CD8-positive, alpha-beta memory T cell (primary cell): ENCODE measurements at places on chromosomes 2 and 18. TPM values are rescaled to one million over a fixed set of nuclear protein-coding genes. Genes with fewer than 3 reads are reported as not detected.

GRCh38 chr2:227125506-227125905 lies 38.5 kb downstream of the COL4A4 start:
- no peak overlapping the region for H3K27ac ChIP-seq
- H3K36me3 ChIP-seq = no peaks in the 10 kb centered on the region
- H3K4me3 ChIP-seq = no peak overlapping the region
- peaks cover 4% of the 10 kb centered on the region for H3K27me3 ChIP-seq
- no peak for DNase-seq

DNA sequence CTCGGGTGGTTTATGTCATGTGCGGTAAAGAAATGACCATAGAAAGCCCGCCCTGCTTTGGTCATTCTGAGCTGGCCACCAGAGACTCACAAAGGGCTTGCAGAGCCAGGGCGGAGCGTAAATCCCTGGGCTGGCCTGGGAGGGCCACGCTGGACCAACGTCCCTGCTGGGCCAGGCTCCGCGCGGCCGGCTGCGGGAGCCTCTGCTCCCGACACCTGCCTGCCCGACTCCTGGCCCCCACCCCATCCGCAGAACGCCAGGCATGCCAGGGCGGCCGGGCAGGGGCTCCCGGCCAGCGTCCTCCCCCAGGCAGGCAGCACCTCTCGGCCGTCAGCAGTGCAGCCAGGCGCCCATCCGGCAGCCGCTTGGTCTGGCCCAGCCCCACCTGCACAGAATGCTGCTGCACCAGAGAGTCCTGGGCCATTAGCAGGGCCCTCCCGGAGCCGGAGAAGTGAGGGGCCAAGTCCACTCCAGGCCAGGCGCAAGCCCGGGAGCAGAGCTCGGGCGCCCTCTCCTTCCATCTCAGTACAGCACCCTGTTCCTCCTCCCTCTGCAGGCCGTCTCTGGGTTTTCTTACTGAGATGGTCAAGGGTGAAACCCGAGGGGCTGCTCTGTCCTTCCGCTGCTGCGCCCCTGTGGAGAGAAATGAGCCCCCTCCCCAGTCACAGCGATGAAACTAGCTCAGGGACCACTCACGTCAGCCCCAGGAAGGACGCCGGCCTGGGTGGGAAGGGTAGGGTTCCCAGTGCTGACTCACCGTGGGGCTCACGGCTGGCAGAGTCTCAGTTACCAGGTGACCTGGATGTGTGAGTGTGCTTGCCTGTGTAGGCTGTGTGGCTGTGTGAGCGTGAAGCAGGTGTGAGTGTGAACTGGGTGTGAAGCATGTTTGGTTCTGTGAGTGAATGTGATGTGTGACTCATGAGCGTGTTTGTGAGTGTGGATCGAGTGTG lies 83.3 kb downstream of the PTGR3 start:
- no peaks in the 10 kb centered on the region for H3K27me3 ChIP-seq
- no peak overlapping the region for H3K27ac ChIP-seq
- no peak overlapping the region for H3K4me3 ChIP-seq
- no peak for DNase-seq
- H3K36me3 ChIP-seq = no peaks in the 10 kb centered on the region
- no peaks in the 10 kb centered on the region for H3K4me1 ChIP-seq

GRCh38 chr2:236507393-236508085 lies 62.1 kb upstream of the ACKR3 start:
- H3K27ac ChIP-seq = no peak overlapping the region
- H3K4me3 ChIP-seq = peak overlapping the region; percentile 39
- no peaks in the 10 kb centered on the region for H3K27me3 ChIP-seq
- peaks cover 4% of the 10 kb centered on the region for H3K4me1 ChIP-seq
- H3K36me3 ChIP-seq = no peaks in the 10 kb centered on the region

- H3K27ac ChIP-seq = no peak overlapping the region
- H3K4me1 ChIP-seq = no peaks in the 10 kb centered on the region
- DNase-seq = no peak
Measured at GRCh38 chr2:120601566-120601965, 134.1 kb upstream of the GLI2 start.

- no peak overlapping the region for H3K27ac ChIP-seq
- H3K36me3 ChIP-seq = no peaks in the 10 kb centered on the region
- peaks cover 22% of the 10 kb centered on the region for H3K4me1 ChIP-seq
- no peaks in the 10 kb centered on the region for H3K27me3 ChIP-seq
Measured at GRCh38 chr2:232142049-232142448, 180.5 kb downstream of the DIS3L2 start.

DNA sequence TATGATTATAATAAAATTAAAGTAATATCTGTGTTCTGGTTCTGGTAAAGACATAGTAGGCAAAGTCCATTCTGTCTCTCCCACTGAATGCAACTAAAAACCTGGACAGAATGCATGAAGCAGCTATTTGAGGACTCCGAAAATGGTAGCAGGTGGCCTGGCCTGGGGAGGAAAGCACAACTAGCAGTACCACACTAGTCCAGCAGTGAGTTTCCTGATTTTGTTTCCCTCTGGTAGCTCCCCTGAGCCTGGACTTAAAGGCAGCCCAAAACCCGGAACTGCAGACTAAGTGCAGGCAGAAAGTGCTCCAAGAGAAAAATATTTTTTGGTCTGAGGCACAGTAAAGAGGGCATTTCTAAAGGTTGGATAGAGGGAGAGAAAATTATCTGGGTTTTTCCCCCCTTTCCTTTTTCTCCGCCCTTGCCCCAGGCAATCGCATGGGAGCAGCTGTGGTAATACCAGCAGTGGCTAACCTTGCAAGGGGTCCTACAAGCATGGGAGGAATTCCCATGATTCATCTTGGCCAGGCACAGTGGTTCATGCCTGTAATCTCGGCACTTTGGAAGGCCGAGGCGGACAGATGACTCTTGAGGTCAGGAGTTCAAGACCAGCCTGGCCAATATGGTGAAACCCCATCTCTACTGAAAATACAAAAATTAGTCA lies 32.3 kb downstream of the ASXL2 start:
- no peak overlapping the region for H3K4me3 ChIP-seq
- no peak for DNase-seq
- H3K4me1 ChIP-seq = peaks cover 6% of the 10 kb centered on the region
- H3K36me3 ChIP-seq = peaks cover 5% of the 10 kb centered on the region
- no peak overlapping the region for H3K27ac ChIP-seq
- H3K27me3 ChIP-seq = no peaks in the 10 kb centered on the region

- no peak overlapping the region for H3K4me3 ChIP-seq
- peaks cover 12% of the 10 kb centered on the region for H3K4me1 ChIP-seq
- no peak for DNase-seq
- peak overlapping the region; percentile 62 for H3K27ac ChIP-seq
- H3K27me3 ChIP-seq = no peaks in the 10 kb centered on the region
Measured at GRCh38 chr2:108594982-108595464, 60.8 kb downstream of the LIMS1 start.

- no peak for DNase-seq
- no peak overlapping the region for H3K27ac ChIP-seq
- H3K36me3 ChIP-seq = peaks cover 6% of the 10 kb centered on the region
- peaks cover 96% of the 10 kb centered on the region for H3K4me1 ChIP-seq
- H3K4me3 ChIP-seq = no peak overlapping the region
Measured at GRCh38 chr2:98505971-98506664, 61.5 kb downstream of the INPP4A start.

GRCh38 chr18:44041553-44041952 lies 639.1 kb upstream of the SETBP1 start:
- DNase-seq = no peak
- no peak overlapping the region for H3K4me3 ChIP-seq
- H3K4me1 ChIP-seq = no peaks in the 10 kb centered on the region
- H3K27ac ChIP-seq = no peak overlapping the region

- H3K27ac ChIP-seq = peak overlapping the region; percentile 45
- DNase-seq = peak; percentile 47
- peaks cover 10% of the 10 kb centered on the region for H3K4me1 ChIP-seq
- no peaks in the 10 kb centered on the region for H3K36me3 ChIP-seq
Measured at GRCh38 chr18:13136904-13137669, 81.5 kb upstream of the LDLRAD4 start.

GRCh38 chr2:179857236-179857635 lies 4.2 kb downstream of the ZNF385B start:
- H3K36me3 ChIP-seq = no peaks in the 10 kb centered on the region
- H3K4me1 ChIP-seq = no peaks in the 10 kb centered on the region
- peaks cover 3% of the 10 kb centered on the region for H3K27me3 ChIP-seq
- no peak for DNase-seq
- H3K4me3 ChIP-seq = no peak overlapping the region
- no peak overlapping the region for H3K27ac ChIP-seq

GRCh38 chr2:1418566-1418965 lies 5.3 kb downstream of the TPO start:
- H3K4me3 ChIP-seq = no peak overlapping the region
- H3K4me1 ChIP-seq = no peaks in the 10 kb centered on the region
- DNase-seq = no peak
- H3K36me3 ChIP-seq = no peaks in the 10 kb centered on the region
- no peaks in the 10 kb centered on the region for H3K27me3 ChIP-seq
- H3K27ac ChIP-seq = no peak overlapping the region

DNA sequence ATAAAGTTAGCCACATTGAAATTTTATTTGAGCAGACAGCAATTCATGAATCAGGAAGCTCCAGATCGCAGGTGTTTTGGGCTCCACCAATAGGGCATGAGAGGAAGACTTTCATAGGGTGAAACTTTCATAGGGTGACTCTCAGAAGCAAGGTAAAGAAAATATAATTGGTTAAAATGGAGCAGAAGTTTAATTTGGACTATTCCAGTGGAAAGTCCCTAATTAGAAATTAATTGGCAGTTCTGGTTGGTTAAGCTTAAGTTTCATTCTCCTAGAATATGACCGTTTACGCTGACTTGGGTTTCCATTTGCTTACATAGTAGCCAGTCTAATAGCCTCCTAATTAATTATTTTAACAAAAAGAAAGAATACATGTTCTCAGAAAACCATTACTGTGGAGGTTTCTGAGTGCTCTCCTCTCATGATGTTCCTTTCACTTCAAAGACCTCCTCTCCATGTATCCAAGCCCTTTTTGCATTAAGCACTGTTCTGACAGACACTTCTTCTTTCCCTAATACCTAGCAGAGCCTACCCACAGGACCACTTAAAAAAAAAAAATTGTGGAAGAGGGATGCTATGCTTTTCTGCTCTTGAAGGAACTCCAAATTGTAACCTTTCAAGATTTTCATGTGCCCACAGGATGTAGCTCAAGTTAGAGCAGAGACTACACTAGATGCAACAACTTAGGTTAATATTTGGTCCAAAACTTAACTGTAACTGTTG lies 99.1 kb downstream of the MREG start:
- H3K27me3 ChIP-seq = no peaks in the 10 kb centered on the region
- no peaks in the 10 kb centered on the region for H3K4me1 ChIP-seq
- no peak overlapping the region for H3K4me3 ChIP-seq
- no peak overlapping the region for H3K27ac ChIP-seq
- no peak for DNase-seq
- H3K36me3 ChIP-seq = no peaks in the 10 kb centered on the region

- H3K4me3 ChIP-seq = no peak overlapping the region
- H3K4me1 ChIP-seq = no peaks in the 10 kb centered on the region
- DNase-seq = no peak
- no peaks in the 10 kb centered on the region for H3K27me3 ChIP-seq
- no peaks in the 10 kb centered on the region for H3K36me3 ChIP-seq
- H3K27ac ChIP-seq = no peak overlapping the region
Measured at GRCh38 chr2:145798419-145798818, 1278.5 kb upstream of the ZEB2 start.

GRCh38 chr18:33282709-33283333 lies 157.7 kb downstream of the CCDC178 start:
- no peaks in the 10 kb centered on the region for H3K4me1 ChIP-seq
- no peaks in the 10 kb centered on the region for H3K27me3 ChIP-seq
- DNase-seq = no peak
- no peak overlapping the region for H3K27ac ChIP-seq
- no peaks in the 10 kb centered on the region for H3K36me3 ChIP-seq
- no peak overlapping the region for H3K4me3 ChIP-seq

- no peaks in the 10 kb centered on the region for H3K27me3 ChIP-seq
- no peaks in the 10 kb centered on the region for H3K4me1 ChIP-seq
- H3K4me3 ChIP-seq = no peak overlapping the region
- H3K36me3 ChIP-seq = no peaks in the 10 kb centered on the region
- no peak overlapping the region for H3K27ac ChIP-seq
Measured at GRCh38 chr2:167869200-167869599, 378.2 kb downstream of the STK39 start.

DNA sequence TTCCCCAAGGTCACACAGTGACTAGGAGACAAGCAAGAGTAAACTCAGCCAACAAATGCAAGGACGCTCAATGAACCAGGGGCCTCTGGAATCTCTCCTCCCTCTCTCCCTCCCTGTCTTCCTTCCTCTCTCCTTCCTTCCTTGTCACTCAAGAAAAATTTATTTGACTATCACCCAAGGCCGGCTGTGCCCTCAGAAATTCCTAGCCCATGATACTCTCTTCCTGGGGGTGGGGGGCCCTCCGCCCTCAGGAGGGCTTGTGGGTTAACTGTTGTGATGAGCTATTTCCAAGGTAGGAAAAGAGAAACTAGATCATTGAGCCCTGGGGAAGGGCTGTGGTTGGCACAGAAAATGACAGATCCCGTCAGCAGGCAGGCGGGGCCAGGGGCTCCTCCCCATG lies 21.7 kb downstream of the INHBB start:
- no peak for DNase-seq
- H3K4me1 ChIP-seq = no peaks in the 10 kb centered on the region
- no peaks in the 10 kb centered on the region for H3K36me3 ChIP-seq
- H3K27ac ChIP-seq = no peak overlapping the region
- H3K4me3 ChIP-seq = no peak overlapping the region
- no peaks in the 10 kb centered on the region for H3K27me3 ChIP-seq

- H3K4me1 ChIP-seq = no peaks in the 10 kb centered on the region
- no peaks in the 10 kb centered on the region for H3K36me3 ChIP-seq
- no peak overlapping the region for H3K4me3 ChIP-seq
- H3K27ac ChIP-seq = no peak overlapping the region
- H3K27me3 ChIP-seq = no peaks in the 10 kb centered on the region
- DNase-seq = no peak
Measured at GRCh38 chr2:176508374-176508773, 239.1 kb downstream of the MTX2 start.

DNA sequence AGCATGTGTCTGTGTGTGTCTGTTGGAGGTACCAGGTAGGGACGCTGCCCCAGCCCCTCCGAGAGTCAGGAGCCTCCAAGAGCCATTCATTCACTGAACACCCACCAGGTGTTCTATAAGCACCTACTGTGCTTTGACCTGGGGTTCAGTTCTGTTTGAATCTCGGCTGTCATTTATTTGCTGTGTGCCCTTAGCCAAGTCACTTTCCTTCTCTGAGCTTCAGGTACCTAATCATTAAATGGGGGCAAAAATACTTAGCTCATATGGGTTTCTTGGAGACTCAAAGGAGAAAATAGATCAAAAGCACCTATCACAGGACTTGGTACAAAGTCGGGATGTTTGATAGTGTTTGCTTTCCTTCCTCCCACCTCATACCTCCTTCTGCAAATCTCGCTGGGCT lies 13.2 kb downstream of the ASIC4 start:
- no peak overlapping the region for H3K27ac ChIP-seq
- DNase-seq = no peak
- H3K4me1 ChIP-seq = peaks cover 8% of the 10 kb centered on the region

The ANKRD12 gene
- 67.6 TPM for total RNA-seq

The TUBA3E gene
- total RNA-seq = not detected

The SPR gene
- 9.3 TPM for total RNA-seq

The KCNF1 gene
- not detected for total RNA-seq

The LYPD1 gene
- total RNA-seq = not detected

The KLHL29 gene
- total RNA-seq = 0.11 TPM

The COL6A3 gene
- 9.5 TPM for total RNA-seq

The CCDC68 gene
- not detected for total RNA-seq

The SIX3 gene
- not detected for total RNA-seq

The CNTNAP5 gene
- total RNA-seq = not detected

The UGT1A10 gene
- not detected for total RNA-seq
